ENCODE measurements at places on chromosomes 1 and 21.

- DNase-seq, result no peak
These were observed 44.7 kb upstream of the LYPLAL1 start for GRCh38 chr1:219128957-219129356.

DNA sequence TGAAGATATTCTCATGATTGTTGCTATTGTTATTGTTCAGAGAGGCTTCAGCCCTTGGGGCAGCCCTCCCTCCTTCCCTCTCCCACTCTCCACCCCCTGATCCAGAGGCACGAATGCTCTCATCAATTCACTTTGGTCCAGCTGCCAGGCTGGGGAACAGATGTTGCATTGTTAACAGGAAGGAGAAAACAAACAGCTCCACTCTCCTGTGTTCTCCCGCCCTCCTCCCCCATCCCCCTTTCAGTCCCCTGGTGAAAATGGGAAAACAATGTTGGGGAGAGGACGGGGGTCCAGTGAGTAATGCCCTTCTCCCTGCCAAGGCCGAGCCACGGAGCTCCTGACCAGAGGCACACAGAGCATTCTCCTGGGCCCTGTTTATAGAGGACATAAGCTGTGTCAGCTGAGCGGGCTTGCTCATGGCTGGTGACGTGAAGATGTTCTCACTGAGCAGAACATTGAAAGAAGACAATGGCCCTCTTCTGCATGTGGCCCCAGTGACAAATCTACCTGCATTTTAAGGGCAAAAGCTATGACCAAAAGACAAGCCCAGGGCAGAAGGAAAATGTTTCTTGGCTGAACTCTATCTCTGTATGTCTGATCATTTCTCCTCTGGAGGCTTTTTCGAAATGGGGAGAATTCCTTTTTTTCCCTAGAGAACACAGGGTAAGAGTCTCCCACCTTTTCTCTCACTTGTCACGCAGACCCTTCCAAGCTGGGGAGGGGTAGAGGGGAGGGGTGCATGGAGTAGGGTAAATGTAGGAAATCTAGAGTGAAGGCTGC, 111.7 kb downstream of the GLUL start:
- DNase-seq, result no peak

DNA sequence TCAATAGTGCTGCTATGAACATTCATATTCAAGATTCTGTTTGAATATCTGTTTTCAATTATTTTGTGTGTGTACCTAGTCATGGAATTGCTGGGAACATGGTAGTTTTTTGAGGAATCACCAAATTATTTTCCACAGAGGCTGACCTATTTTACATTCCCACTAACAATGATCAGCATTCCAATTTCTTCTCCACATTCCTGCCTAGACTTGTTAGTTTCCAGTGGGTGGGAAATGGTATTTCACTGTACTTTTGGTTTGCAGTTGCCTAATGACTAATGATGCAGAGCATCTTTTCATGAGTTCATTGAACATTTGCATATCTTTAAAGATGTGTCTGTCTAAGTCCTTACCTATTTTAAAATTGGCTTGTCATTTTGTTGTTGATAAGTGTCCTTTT, 1182.6 kb upstream of the B3GALT2 start:
- no peak for DNase-seq

DNA sequence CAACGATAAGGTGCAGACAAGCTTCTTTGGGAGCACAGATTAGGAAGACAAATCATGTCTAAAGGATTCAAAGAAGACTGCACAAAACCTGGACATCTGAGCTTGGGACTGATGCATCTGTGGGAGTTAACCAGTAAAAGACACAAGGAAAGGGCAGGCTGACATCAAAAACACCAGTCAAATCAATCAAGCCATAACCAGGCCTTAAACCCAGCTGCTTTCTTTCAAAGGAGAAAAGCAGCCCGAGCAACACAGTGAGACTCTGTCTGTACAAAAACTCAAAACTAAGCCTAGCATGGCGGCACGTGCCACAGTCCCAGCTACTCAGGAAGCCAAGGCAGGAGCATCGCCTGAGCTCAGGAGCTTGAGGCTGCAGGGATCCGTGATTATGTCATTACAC, 411.6 kb downstream of the SMYD3 start:
- no peak for DNase-seq

DNA sequence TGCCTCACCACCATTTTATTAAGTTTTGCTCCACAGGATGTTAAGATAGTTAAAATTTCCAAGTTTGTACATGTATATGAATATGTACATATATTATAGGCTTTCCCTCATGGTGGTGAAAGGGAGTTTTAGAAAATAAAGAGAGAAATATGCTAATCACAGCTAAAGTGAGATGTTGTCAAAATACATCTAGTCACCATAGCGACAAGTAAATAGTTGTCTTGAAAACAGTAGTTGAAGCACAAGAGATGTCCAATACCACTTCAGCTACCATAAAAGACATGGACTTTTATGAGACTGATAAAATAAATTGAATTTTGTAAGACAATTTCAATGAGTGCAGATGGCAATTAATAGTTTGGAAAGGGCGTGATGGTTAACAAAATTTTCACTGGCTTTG, 1600.0 kb downstream of the BRINP3 start:
- no peak for DNase-seq

DNA sequence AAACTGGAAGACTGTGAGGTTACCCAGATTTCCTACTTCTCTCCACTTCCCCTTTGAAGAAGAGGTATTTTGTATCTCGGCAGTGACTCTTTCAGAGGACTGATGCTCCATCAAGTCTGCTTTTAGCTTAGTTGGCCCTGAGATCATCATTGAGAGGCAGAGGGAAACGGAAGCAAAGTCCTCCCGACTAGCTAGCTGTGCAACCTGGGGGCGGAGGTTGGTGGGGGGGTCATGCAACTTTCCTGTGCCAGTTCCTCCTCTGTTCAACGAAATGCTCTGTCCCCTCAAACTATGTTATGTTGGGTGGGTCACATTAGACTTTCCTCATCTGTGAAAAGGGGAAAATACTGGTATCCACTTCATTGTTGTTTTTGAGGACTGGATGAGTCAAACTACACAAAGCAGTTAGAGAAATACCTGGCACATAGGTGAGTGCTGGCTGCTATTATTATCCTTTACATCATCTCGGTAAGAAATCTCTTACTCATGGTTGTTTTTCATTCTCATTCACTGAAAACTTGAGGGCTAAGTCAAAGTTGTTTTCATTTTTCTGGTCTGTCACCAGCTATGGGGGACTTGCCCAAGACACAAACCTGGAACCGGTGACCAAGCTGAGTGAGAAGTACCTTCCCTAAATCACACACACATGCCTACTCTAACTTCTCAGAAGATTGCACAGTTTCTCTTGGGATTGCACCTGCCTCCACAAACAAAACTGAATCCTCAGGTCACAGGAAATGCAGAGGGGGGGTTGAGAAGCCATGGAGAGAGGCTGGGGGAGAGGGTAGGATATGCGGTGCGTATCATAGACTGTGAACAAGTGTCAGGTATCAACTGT, 83.3 kb downstream of the ABCA4 start:
- no peak for DNase-seq

DNA sequence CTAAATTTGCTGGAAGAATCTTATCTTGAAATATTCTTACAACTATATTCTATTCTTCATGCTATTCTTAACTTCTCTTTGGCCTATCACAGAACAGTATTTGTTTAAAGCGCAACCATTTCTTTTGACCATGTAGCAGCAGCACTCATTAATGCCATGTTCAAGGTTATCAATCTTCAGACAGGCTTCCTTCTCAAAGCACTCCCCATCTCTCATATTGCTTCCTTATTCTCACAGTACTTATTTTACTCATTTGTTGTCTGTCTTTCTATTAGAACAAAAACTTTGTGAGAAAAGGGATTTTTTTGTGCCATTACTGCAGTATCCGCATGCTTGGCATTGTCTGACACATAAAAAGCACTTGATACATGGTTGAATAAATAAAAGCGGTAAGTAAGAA, 89.7 kb downstream of the ATP1B1 start:
- no peak for DNase-seq

DNA sequence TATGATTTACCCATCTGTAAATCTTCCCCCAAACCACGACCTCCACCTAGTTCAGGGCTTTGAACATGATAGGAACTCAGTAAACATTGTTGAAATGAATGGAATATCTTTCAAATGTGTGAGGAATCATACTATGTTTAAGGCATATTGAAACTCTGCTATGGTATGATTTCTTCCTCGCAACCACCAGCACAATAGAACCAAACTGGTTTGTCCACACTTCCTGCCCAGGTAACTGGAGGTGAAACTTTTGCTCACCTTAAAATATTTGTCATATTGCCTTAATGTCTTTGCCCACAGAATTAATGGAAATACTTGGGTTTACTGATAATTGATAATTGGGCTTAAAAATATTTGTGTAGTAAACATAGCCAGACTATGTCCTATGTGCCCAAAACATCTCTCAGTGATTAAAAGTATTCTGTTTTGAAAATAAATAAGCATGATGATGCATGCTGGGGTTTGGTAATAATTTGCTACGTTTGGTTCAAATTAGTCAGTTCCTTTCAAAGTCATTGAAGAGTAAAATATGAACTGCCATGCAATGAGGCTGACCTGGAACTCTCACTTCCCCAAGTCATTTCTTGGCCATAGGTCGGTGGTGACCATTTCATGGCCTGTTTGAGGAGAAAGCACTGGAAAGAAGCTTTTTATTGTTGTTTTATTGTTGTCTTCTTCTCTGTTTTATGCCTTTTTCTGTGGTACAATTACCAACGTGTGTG, 73.3 kb downstream of the TNFSF18 start:
- DNase-seq, result no peak

- DNase-seq, result no peak
These were observed 35.4 kb upstream of the MYBPHL start for GRCh38 chr1:109341944-109342930.

DNA sequence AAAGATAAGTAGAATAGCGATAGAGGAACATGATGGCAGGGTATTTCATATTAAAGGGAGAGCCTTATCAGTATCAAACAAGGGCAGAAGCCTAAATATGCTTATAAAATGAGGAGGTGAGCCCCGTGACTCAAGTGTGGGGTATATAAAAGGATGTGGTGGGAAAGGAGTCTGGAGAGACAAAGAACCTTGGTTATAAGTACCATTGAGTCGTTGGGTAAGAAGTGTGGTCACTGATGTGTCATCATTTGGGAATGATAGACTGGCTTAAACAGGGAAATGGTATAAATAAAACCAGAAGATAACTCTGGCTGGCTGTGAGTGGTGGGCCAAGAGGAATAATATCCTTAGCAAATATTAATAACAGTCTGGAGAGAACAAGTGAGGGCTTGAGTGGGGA, 10.9 kb upstream of the CD5L start:
- no peak for DNase-seq

DNA sequence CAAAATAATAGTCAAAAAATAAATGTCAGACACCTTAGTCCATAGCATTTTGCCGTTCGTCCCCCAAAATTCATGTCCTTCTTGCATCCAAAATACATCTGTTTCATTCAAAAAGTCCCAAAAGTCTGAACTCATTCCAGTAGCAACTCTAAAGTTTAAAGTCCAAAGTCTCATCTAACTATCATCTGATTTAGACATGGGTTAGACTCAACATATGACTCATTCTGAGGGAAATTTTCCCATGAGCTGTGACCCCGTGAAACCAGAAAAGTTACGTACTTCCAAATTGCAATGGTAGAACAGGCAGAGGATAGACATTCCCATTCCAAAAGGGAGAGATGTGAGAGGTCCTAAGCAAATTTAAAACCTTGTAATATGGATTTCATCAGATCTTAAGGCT, 48.6 kb upstream of the CACHD1 start:
- DNase-seq, result no peak

GRCh38 chr1:197989058-197989457, 71.9 kb downstream of the LHX9 start:
- DNase-seq, result no peak

DNA sequence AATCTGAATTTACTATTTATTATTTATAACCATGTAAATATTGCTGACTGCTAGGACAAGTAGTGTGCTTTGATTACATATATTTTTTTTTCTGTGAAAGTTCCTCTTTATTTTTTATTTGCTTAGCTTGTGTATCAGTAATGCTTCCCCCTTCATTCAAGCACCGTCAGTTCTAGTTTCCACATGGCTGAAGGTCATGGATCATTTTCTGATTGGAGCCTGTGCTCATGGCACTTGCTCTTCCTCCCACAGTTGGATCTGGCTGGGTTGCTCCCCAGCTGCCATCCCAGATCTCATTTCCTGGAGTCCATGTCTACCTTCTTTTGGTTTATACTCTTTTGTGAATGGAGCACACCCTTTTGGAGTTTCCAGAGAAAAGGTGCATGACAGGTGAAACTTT, 57.0 kb upstream of the IGSF5 start:
- no peak for DNase-seq

GRCh38 chr1:243963571-243963970, 87.5 kb upstream of the ZBTB18 start:
- no peak for DNase-seq

GRCh38 chr1:205588636-205589035, 43.2 kb downstream of the ELK4 start:
- no peak for DNase-seq

GRCh38 chr1:180911640-180912191, 981 bp upstream of the KIAA1614 start:
- no peak for DNase-seq

- no peak for DNase-seq
These were observed 37.0 kb downstream of the CCDC185 start for GRCh38 chr1:223430236-223430635.

DNA sequence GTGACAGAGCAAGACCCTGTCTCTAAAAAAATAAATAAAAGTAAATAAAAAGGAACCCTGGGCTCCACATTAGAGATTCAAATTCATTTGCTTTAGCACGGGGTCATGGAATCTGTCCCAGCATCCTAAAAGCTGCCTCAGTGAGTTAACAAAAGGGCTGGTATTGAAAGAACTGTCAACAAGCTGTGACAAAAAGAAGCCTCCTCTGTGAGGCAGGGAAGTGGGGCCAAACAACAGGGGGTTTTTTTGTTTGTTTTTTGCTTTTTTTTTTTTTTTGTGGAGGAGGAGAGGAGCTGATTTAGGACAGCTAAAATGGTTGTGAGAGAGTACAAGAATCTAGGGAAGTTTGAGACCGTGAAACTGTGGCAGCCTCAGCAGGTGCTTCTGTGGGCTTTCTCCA, 115.7 kb downstream of the LIPI start:
- no peak for DNase-seq

Measured in stimulated activated CD4-positive, alpha-beta T cell treated with anti-CD3 and anti-CD28 coated beads, TNF-alpha, amount 100 ng/mL, for 4 hours (primary cell).